ENCODE measurements at places on chromosomes 7 and 10.

- DNase-seq = no peak
Measured at GRCh38 chr10:100146875-100147650, 38.8 kb downstream of the ERLIN1 start.

DNA sequence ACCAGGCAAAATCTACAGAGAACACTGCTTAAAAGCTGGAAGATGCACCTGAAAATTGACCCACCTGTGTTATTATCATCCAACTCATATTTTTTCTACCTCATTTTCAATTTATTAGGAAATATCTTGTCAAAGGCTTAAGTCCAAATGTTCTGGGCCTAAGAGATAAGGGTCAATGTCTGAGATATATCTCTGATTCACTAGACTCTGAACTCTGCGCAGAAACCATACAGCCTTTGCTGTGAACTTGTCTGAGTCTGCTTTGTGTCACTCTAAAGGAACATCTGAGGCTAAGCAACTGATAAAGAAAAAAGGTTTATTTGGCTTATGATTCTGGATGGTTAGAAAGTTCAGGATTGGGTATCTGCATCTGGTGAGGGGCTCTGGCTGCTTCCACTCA is 3.7 kb downstream of the PON1 start:
- no peak for DNase-seq

GRCh38 chr7:70590126-70590854 is 541.7 kb upstream of the GALNT17 start:
- no peak for DNase-seq

DNA sequence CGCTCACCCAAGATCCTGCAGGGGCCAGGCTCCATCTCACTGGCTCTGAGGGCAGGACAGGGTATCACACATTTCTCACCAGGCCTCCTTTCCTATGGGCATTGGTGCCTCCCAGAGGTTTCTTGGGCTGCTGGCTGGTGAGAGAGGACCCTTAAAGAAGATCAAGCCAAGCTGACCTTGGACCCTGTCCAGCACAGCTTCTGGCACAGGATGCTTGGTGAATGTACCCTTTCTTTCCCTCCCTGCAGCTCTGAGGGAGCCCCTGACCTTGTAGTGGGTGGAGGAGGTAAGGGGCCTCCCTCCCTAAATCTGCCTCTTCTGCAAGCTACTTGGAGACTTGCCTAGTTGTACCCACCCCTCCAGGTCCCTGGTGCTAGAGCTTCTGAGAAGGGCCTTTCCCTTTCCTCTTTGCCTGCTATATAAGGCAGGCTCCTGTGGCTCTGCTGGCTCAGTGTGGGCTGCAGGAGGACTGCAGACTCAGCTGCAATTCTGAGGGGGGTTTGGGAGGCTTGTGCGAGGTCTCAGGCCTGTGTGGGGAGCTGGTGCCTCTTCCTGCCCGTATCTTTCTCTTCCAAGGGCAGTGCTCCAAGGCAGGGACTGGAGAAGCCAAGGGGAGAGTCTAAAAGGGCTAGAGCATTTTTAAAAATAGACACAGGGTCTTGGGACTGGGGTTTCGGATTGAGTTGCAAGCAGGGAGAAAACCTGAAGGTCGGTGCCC is 11.7 kb upstream of the TRIM8 start:
- DNase-seq = no peak

DNA sequence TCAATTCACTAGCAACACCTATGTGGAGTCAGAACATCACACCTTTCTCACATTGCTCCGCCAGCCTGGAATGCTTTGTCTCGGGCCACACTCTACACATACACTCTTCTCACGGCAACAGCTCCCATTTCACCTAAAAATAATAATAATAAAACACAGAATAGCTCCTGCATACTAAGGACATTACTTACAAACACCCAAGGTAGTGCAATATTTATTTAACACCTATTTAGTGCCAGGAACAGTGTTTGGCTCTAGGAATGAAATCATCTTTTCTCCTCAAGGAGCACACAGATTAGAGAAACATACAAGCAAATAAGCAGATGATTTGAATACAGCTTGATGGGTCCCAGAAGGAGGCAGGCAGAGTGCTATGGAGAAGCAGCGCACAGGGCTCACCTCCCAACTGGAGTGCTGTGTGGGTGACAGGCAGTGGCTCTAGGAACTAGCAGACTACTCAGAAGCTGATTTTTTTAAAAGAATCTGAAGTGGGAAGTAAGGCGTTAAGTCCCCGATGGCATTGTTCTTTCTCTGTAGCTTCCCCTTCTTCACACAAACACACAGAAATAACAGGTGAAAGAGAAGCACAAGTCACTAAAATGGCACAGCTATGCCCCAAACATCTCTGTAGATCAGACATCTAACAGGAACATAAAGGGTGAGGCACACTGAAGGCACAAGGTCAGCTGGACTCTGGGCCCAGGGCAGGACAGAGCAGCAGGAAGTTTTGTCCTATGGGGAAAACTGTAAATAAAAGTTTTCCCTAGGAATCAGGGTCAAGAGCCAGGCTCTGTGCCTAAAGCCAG is 16.7 kb downstream of the USP6NL start:
- DNase-seq = no peak

DNA sequence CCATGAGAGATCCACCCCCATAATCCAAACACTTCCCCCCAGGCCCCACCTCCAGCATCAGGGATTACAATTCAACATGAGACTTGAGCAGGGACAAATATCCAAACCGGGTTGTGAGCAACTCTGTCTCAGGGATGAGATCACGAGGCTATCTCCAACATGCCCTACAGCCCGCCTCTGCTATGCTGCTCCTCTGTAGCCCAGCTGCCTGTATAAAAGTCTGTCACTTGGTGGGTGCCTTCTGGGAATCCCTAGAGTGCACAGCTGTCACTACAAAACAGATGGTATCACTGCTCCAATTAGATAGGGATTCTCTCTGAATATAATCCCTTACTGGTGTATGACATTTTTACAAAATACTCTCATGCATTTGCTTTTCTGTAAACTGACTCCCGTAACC is 114.9 kb upstream of the NANOS1 start:
- DNase-seq = no peak

- no peak for DNase-seq
Measured at GRCh38 chr10:22550732-22551131, 163.6 kb downstream of the PIP4K2A start.

DNA sequence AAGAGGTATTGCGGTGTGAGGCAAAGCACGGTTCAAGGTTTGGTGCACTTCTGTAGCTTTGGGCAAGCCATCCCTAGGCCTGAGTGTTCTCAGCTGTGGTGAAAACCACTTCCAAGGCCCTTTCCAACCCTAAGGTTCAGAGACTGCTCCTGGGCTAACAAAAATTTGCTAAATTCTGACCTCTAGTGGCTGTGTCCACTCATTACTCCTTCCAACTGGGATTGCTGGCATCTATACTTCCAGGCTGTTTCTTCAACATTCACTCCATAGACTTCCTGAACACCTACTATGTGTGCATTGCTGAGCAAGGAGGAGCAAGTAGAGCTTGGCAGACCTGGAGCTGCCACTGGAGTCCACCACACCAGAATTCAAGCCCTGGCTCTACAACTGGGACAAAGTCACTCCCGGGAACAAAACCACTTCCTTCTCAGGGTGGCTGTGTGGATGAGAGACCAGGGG is 29.3 kb upstream of the SH3PXD2A start:
- no peak for DNase-seq

DNA sequence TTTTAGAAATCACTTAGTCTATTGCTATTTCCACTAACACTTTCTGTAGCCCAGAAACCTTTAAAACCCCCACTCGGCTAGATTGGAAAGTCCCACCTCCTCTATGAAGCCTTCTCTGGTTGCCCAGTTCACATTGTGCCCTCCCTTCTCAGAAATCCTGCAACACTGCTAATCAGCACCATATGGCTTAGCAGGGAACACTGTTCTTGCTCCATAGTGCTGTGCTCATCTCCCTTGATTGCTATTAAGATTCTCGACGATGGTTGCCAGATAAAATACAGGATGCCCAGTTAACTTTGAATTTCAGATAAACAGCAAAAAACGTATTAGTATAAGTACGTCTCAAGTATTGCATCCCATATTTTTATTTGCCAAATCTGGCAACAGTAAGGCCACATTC is 40.1 kb upstream of the XPNPEP1 start:
- peak; percentile 66 for DNase-seq

DNA sequence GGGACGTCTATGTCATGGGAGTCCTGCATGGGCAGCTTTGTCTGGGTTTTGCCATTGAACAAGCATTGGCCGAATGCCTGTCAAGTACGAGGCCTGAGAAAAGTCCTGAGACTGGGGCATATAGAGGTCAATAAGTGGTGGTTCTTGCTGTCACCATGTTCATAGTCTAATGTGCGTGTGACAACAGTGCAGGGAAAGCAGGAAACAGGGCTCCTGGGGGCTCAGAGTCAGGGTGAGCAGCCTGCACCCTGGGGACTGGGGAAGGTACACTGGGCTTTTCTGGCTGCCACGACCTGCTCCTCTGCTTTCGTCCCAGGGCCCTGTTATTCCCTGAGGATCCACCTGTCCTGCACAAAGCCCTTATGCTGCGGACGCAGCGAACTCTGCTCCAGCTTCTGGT is 21.3 kb downstream of the FAM241B start:
- DNase-seq = no peak

- DNase-seq = no peak
Measured at GRCh38 chr10:20712774-20713173, 184.3 kb downstream of the NEBL start.

- peak; percentile 69 for DNase-seq
Measured at GRCh38 chr10:23314835-23315239, 29.8 kb downstream of the C10orf67 start.

GRCh38 chr7:55485501-55486191 is 86.7 kb downstream of the VOPP1 start:
- no peak for DNase-seq

GRCh38 chr10:69936091-69936490 is 116.6 kb upstream of the MACROH2A2 start:
- DNase-seq = no peak

DNA sequence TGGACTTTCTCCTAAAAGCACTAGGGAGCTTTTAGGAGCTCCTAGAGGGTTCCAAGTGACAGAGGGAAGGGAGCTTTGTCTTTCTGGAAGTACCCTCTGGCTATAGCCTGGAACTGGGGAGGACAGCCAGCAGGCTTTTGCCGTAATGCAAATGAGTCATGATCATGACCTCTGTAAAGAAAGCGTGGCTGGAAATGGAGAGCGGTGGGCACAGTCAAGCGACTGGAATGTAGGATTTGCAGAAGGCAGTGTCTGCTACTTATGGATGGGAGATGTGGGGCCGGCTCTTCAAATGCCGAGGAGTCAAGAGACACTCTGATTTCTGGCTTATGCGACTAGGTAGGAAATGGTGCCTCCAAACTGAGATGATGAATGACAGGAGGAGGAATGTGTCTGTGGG is 34.6 kb upstream of the PLPP4 start:
- peak; percentile 28 for DNase-seq

GRCh38 chr10:102775935-102776669 is 32.4 kb downstream of the WBP1L start:
- DNase-seq = no peak
